ENCODE measurements at places on chromosomes 16 and 17.

GRCh38 chr17:14747603-14747950, 446.7 kb downstream of the HS3ST3B1 start:
- no peak for DNase-seq

- no peak for DNase-seq
These were observed 117.5 kb downstream of the FTO start for GRCh38 chr16:53821487-53821886.

DNA sequence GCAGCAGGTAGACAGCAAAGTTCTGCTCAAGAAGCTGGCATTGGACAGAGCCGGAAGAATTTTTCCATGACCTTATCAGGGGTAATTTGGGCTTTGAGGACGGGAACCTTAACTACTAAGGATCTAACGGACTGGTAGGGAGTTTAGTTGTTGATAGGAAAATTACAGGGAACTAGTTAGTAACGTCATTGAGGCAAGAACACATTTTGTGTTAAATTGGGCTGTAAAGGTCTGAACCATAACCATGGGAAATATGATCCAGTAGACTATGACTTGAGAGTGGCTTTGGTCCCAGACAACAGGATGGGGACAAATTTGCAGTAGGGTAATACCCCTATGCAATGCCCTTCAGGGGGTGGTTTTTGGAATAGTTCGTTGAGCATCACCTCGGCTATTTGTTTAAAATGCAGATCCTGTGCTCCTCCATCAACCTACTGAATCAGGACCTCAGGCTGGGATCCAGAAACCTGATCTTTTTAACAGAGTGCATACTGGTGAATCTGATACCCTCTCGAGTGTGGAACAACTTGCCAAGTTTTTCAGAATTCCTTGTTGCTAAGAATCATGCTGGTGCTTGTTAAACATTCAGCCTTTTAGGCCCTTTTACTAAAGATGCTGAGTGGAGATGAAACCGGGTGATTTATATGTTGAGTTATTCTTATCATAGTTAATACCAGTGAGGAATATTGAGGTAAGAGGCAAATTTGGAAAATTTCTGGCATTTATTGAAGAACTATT, 255.1 kb downstream of the MAP2K6 start:
- peak; percentile 38 for DNase-seq

DNA sequence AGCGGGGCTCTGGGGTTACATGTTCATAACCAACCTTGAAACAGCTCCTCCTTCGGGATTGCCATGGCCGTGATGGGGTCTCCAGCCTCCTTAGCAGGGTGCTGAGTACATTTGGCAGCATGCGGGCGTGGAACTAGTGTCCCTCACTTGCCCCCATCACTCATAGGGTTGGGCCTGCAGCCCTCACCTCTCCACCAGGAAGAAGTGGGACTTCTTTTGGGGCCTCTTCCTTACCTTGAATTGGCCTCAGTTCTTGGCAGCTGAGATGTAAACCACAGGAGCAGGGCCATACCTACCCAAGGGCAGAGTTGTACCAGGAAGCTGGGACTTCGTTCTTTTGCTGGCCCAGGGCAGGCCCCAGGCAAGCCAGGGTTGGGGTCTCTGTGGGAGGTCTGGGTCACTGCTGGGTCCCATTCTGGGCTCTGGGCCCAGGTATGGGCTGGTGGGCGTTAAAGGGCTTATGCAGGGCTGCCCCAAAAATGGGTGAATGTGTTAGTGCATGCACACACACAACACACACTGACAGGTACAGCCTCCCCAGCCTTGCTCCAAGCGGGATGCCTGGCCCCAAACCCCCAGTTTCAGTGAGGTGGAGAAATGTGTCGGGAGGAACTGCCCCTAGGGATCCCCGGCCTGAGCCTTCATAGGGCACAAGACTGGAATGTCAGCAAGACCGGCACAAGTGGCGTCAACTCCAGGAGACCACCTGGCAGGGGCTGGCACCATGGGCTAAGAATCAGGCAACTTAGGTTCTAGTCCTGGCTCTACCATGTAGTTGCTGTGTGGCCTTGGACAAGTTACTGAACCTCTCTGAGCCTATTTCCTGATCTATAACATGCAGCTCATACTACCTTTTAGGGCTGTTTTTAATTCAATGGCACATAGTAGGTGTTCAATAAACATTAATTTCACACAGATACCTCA, 3.9 kb upstream of the KRT15 start:
- no peak for DNase-seq

GRCh38 chr16:22291860-22292318, 5.3 kb upstream of the POLR3E start:
- DNase-seq: no peak

DNA sequence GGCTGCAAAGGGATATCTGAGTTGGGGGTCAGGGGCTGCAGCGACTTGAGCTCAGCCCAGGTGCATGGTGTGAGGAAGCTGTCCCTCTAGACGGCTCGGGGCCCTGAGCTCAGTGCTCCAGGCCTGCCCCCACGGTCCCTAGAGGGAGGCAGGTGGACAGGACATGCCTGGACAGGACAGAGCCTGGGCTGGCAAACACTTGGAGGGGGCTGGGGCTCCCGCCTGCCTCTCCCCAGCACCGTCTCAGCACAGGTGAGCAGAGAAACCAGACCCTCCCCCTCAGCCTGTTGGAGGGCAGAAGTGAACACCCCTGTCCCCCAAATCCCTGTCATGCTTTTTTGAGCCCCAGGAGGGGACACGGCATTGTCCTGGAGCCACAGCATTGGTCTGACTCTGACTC, 11.4 kb upstream of the SLC38A10 start:
- no peak for DNase-seq

- no peak for DNase-seq
These were observed 51.6 kb downstream of the PMP22 start for GRCh38 chr17:15213381-15214087.

- no peak for DNase-seq
These were observed 42.6 kb downstream of the PIK3R5 start for GRCh38 chr17:8922928-8923327.

DNA sequence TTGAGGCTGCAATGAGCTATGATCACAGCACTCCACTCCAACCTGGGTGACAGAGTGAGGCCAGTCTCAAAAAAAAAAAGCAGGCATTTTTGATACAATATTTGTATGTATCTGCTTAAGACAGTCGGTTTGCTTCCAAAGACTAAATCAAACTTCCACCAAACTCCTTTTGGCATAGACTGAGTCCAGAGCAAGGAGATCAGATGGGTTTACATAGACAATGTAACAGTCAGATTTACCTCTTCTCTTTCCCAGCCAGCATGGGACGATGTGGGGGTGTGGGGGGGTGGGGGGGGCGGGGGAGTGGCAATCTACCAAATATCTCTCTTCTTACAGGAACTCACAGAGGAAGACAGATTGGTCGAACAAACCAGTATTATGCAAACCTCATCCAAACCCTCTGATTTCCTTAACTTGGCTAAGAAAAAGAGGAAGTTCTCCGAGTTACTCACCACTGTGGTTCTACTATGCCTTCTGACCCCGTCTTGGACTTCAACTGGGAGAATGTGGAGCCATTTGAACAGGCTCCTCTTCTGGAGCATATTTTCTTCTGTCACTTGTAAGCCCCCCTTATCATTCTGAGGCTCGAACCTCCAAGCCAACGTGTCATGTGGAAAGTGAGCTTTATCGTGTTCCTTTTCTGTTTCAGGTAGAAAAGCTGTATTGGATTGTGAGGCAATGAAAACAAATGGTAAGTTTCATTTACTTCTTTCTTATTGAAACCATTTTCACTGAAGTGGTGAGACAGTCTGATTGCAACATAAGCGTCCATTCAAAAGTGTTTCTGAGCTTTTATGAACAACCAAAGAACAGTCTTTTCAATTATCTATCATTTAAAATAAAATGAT, at the start of gene MILR1:
Gene MILR1, plus strand, starts transcription at position 451 of the 848 bp plus-strand sequence. Its CDS starts 54 bp downstream, at position 505.
- peak; percentile 19 for DNase-seq

- no peak for DNase-seq
These were observed 5.2 kb downstream of the SLC12A4 start for GRCh38 chr16:67963292-67963661.

DNA sequence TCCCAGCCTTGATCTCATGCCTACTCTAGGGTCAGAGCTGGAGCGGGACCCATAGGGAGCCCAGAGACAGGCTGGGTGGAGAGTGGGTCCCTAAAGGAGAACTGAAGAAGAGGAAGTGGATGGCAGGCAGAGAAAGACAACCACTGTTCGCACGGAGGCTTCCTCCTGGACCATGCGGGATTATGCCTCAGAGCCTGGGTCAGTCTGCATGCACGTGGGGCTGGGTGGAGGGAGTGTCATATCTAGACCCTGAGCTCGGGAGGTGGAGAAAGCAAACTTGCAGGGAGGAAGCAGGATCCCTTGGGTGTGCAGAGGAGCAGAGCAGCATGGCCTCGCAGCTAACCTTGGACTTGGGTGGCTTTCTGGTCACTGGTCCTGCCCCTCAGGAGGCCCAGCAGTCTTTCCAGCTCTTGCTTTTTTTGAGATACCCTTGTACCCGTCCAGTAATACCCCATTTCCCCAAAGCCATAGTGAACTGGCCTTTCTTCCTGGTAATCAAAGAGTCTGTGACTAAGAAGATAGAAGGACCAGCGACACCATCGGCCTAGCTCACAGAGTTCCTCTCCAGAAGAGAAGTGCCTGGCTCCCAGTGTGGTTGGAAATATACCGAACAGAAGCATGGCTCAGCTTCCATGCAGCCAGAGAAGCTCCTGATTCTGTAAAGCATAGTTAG, 344.2 kb downstream of the CPPED1 start:
- no peak for DNase-seq

DNA sequence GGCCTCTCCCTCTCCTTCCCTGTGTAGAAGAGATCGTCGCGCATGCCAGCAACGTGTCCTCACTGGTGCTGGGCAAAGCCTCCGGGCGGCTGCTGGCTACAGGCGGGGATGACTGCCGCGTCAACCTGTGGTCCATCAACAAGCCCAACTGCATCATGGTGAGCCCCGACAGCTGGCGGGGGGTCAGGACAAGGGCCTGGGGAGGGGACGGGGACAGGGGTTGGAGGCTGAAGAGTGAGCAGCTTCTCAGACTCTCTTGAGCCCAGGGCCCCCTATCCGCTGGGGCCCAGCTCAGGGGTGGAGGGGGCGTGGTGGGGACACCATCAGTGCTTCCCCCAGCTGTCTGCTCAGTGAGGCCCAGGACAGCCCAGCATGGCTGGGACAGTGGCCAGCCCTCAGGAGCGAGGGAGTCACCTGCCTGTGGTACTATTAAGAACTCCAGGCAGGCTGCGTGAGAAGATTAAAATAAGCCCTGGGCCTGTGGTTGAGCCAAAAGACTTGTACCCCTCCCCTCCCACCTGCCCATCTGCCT, 6.2 kb downstream of the KATNB1 start:
- no peak for DNase-seq

DNA sequence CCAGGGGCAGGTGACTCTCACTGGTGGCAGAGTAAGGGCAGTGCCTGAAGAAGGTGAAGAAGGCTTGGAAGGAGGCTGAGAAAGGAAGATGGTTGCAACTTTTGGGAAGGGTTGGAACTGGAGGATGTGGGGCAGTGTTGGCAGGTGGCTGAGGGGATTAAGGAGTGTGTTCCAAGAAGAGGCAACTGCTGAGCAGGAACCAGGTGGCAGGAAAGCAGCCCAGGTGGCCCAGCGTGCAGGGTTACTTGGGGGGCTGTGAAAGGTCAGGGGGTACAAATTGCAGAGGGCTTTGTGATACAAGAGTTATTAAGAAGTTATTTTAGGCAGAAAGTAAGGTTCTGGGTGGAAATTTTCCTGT, 28.6 kb downstream of the WSCD1 start:
- DNase-seq: no peak

DNA sequence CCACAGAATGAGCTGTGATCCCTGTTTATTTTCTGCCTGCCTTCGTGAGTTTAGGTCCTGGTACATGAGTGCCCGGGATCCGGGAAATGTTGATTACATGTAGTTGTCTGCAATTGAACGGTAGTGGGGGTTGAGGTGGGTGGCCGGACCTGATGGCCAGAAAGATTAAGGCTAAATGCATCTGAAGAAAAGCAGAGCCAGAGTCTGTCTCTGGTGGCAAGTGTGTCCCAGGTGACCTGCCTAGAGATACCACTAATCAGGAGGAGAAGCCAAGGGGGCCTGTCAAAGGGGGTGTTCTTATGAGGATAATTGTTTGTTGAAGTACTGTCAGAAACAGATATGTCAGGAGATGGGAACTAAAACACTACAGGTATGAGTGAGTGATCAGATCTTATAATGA, 154.0 kb upstream of the ASIC2 start:
- DNase-seq: no peak

DNA sequence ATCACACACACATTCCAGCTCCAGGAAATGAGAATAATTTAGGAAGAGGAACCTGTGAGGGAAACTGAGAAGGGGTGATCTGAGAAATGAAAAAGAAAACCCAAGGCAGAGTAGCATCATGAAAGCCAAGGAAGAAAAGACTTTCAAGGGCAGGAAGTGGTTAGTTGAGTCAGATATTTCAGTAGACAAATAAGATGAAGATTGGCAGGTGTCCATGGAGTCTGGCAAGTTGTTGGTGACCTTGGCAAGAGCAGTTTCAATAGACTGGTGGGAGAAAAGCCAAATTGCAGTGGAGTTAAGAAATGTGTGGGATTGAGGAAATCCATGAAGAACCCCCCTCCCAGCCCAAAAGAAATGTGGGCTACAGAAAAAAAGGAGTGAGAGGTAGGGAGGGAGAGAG, 10.7 kb downstream of the GNAO1 start:
- DNase-seq: no peak

DNA sequence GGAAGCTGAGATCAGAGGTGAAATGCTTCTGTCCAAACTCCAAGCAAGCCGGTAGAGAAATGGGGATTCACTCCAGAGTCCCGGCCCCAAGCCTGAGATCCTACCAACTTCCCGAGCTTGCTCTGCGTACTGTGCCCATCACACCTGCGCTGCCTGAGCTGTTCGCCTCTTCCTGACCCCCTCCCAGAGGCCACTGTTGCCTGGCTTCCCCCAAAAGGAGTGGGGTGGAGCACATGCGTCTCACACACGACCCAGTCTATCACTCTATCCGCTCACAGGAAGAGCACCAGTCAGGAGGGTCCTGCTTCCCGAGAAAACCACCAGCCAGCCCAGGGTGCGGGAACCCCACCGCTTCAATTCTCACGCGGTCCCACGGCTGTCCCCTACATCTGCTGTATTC, 13.5 kb upstream of the C16orf95 start:
- no peak for DNase-seq

DNA sequence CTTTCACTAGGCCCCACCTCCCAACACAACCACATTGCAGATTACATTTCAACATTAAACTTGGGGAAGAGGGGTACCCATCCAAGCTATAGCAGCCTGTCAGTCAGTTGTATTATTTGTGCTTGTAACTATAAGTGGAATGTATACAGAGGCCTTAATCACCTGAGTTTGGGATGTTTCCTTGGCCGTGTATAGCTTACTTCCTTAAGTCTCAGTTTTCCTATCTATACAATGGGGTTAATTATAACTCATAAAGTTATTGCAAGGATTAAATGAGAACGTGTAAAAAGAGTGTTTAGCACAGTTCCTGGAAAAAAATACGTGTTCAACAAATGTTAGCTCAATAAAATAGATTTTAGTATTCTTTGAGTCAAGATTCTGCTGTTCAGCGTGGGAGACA, 165.5 kb upstream of the FAM20A start:
- DNase-seq: no peak

- no peak for DNase-seq
These were observed 22.7 kb upstream of the SPNS2 start for GRCh38 chr17:4476017-4476416.
